ENCODE measurements at places on chromosomes 2 and 18.

- DNase-seq = no peak
These were observed 131.7 kb downstream of the MYCN start for GRCh38 chr2:16071865-16072637.

GRCh38 chr2:10520154-10520553 is 72.0 kb upstream of the ODC1 start:
- DNase-seq = no peak

GRCh38 chr18:12839526-12840196 is 44.4 kb downstream of the PTPN2 start:
- peak; percentile 49 for DNase-seq

DNA sequence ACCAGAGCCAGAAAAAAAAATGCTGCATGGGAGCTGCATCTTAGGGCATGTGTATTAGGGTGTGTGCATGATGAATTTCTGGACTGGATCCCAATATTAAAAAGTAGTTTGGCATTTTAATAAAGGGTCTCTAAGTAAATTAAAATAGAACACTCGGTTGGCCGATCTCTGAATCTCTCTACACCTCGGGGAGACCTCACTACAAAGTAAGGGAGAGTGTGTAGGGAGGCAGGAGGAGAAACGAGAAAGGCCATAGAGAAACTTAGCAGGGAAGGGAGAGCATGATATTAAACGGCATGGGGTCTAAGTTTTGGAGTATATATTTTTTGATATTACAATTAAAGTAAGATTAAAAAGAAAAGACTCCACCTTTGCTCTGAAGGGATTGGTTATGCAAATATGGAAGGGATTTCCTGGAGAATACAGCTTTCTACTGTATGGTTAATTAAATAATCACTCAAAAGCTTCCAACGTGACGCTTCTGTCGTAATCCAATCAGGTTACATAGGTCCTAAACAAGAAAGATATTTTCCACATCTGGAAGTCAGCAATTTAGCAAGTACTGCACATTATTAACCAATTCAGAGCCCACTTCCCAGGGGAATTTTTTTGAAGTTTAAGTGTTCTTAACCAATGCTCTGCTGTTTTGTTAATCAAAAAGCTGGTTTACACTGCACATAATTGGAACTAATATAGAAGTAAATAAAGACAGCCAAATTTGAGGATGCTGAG is 1.0 kb upstream of the ZEB2 start:
- DNase-seq = no peak

DNA sequence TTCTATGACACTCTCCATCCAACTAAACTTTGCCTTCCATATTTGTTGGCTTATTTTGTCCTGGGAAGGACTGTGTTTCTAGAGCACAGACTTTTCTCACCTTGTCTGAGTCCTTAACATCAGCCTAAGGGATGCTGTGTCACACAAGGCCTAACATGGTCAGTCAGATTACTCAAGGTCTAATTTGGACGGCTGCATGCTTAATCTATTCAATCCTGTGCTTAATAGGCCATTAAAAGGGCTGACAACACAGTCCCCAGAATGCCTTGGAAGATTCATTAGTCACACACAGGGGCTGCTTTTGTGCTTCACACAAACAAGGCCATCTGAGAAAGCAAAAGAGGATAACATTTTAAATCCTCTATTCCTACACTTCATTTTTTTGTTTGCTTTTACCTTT is 84.0 kb downstream of the DYNAP start:
- DNase-seq = no peak

- DNase-seq = no peak
These were observed 9.9 kb downstream of the TNP1 start for GRCh38 chr2:216849987-216850386.

DNA sequence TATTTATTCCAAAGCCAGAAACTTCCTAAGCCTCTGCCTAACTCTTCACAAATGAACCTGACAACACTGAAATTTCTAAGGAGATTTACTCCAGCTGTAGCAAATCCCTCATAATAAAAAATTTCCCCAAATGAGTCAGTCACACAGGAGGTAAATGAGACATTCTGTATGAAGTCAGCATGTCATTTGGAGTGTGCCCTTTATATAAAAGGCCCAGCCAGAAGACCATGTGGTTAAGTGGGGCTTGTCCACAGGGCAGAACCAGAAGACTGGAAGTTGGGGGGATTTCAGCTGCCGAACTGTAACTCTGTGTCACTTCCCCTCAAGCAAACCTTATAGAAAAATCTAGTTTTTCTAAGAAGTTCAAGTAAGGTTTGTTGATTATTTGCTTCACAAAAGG is 30.2 kb downstream of the NRP2 start:
- no peak for DNase-seq

- DNase-seq = no peak
These were observed 122.5 kb downstream of the PLA2R1 start for GRCh38 chr2:159939946-159940345.

DNA sequence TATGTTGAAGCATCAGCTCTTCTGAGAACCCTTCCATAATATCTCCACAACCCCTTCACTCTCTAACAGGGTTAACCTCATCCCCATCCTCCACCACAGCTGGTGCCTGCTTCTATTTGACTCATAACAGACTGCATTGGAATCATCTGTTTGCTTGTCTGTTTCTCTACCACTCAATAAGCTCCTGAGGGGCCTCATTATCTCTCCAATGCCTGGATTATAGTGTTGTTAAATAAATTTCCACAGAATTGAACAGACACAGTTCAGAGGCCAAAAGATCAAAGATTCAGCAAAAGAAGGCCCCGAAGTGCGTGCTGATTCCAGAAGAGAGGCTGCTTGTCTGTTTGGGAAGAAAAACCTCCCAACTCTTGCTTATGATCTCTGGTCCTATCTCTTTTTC is 33.7 kb upstream of the FAM98A start:
- no peak for DNase-seq

- peak; percentile 3 for DNase-seq
These were observed 13.2 kb upstream of the SS18 start for GRCh38 chr18:26103579-26103978.

DNA sequence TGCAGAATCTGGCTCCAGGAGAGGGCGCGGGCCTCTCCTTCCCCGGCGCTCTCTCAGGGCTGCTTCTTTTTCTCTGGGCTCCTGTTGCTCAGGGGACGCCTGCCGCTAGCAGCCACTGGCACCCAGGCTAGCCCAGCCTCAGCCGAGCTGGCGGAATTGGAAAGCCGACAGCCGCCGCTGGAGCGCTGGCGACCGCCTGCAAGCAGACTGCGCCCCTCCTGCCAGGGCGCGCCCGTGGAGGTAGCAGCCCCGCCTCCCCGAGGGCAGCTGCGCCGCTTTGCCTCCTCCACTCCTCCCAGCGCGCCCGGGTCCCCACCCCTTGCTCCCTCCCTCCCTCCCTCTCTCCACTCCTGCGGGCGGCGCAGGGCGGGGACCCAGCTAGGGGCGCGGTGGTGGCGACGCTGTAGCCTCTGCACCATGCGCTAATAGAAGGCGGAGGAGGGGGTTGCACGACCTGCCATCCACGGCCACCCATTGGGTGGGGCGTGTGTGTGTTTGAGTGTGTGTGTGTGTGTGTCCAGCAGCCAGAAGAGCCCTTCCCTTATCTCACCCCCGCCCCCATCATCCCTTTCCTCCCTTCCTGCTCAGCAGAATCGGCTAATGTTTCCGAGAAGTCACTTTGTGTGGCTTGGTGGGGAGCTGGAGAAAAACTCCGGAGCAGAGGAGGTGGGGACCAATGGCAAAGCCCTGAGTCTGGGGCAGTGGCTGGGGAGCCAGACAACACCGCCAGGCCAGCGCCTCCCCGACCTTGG is at the start of gene SCN9A:
Gene SCN9A, minus strand, starts transcription at position 209 of the 752 bp plus-strand sequence. CDS start 64,188 bp downstream, outside the sequence.
- DNase-seq = no peak

DNA sequence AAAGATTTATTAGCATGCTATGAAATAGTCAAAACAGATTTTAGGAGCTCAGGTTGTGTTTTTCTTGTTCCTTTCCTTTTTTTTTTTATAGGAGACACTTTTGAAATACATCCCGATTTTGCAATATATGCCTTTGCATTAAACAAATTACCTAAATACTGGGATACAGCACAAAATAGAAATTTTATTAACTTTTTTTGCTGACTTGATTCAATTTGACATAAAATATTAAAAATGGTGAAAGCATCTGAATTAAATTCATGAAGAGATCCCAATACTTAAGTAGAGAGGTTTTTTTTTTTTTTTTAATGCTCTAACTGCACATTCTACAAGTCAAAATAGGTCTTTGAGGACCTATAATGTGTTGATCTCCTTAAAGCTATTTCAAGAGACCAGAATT is 939.5 kb upstream of the CHAC2 start:
- no peak for DNase-seq

DNA sequence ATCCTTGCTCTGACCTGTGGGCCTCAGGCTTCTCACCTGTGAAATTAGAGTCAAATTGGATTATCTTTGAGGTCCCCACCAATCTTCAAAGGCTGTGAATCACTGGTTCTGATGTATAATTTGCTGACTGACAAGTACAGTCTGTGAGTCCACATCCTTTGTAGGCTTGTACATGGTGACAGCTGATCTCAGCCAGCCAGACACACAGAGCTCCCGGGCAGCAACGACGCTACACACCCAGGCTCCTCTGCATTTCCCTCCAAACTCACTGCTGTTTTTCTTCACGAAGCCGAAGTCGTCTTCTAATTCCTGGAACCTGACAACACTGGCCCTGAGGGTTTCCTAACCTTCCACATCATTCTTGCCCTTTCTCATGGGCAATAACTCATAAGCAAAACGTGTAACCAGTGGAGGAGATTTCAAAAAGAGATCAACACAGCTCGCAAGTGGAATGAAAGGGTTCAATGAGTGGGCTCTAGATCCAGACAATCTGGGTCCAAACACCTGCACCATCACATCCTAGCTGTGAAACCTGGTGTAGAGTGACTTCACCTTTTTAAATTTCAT is 37.9 kb upstream of the EVA1A start:
- DNase-seq = no peak

DNA sequence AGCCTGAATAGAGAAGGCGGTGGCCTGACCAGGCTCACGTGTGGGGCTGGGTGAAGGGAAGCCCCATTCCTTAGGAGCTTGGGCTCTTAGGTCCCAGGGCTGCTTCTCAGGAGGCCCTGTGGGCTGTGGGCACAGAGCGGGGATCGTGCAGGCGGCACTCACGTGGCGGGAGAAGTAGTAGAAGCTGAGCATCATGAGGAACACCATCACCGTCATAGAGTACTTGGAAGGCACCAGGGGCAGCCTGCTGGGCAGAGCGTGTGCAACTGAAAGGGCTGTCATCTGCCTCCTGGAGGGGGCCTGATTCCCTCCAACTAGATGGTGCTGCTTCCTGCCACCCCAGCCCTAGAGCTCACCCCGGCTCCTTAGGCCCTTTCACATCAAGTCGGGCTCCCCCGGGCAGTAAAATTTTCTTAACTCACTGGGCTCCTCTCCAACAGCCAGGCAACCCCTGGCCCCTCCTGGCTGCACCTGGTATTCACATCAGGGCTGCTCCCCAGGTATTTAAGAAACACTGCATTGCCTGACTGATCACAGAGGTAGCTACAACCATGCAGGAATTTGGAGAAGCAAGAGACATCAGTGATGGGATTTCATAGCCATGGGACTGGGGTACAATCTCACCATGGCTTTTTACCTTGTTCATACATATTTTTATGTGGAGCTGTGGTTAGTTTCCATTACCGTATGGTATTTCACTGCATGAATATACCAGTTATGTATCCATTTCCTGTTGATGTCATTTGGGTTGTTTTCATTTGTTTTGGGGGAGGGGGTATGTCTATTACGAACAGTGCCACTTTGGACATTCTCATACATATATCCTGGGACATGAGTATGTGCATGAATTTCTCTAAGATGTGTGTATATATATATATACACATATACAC is 32.9 kb downstream of the CENPO start:
- no peak for DNase-seq

Measured in central memory CD4-positive, alpha-beta T cell (primary cell).